Thoracic aorta (tissue), 2 donors: ENCODE measurements at places on chromosomes 7 and 10.

DNA sequence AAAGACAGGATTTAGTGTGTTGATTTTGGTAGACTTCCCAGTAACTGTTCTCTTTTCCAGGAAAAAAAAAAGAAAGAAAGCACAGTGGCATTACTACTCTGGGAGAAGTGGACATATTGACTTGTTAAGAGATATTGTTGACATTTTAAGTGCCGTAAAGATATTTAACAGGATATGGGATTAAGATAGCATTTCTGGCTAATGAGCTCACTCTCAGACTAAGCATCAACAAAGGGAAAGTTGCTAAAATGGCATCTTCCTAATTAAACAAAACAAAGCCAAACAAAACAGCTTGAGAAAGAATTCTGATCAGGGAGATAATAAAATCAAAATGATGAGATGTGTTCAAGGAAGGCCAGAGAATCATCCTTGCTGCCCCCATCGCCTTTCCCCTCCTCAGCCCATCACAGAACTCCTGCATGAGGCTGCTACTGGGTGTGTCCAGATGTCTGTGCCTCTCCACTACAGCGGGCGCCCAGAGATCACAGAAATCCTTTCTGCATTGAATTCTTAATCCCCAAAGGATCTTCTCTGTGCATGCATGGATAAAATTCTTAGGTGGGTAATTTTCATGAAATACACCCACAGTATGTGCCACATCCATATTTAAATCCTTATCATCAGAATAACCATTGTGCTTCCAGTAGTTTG is 270.5 kb downstream of the POU6F2 start:
- no peak for DNase-seq

DNA sequence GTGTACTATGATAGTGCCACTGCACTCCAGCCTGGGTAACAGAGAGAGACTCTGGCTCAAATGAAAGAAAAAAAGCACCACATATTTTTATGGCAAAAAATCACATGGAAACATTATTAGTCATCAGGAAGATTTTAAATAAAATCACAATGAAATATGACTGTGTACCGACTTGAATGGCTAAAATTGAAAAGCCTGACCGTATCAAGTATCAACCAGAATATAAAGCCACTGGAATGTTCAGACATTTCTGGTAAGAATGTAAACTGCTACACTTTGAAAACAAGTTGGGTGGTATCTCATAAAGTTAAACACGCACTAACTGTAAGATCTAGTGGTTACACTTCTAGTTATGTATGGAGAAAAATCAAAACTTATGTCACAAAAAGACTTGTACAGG is 306.7 kb upstream of the MBL2 start:
- no peak for DNase-seq

DNA sequence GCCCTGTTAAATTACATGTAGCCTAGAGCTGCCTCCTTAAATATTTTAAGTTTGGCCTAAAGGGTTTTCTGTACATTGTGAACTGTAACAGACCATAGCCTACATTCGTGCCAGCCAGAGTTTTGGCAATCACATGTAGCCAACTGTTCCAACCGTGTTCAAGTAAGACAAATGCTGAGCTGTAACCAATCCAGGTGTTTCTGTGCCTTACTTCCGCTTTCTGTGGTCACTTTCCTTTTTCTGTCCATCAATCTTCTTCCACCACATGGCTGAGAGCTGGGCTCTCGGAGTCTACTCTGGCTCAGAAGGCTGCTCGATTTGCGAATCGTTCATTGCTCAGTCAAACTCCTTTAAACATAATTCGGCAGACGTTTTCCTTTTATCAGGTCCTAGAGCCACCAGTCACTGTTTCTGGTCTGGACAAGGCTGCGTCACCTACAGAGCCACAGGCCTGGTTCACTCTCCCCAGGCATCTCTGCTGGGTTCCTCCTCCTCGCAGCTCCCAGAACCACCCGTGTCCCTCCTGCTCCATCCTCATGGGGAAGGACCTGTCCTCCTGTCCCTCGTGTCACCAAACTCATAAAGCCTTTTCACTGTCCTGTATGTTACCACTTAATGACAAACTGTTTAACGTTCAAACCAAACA is 158.0 kb upstream of the RHEB start:
- no peak for DNase-seq

- DNase-seq = no peak
Observed at GRCh38 chr7:128446306-128446705, 9.4 kb upstream of the HILPDA start.

- DNase-seq = no peak
Observed at GRCh38 chr10:122128357-122128756, 139.4 kb downstream of the TACC2 start.

DNA sequence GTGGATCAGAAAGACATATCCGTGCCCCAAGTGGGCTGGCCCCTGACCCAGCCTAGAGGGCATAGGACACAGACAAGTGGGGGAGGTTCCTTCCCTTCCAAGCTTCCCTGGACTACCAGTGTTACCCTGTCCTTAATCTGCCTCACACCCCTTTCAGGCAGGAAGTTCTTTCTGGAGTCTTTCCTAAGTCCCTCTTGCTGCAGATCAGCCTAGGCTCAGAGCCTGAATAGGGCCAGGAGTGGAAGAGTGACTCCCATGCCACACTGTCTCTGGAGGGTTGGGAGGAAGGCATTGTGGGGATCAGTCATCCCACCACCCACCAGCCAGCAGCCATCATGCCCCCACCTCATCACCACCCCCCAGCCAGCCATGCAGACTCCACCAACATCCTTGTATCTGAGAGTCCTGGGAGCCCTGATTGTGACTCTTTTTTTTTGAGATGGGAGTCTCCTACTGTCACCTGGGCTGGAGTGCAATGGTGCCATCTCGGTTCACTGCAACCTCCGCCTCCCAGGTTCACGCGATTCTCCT is 22.6 kb downstream of the POLL start:
- no peak for DNase-seq

DNA sequence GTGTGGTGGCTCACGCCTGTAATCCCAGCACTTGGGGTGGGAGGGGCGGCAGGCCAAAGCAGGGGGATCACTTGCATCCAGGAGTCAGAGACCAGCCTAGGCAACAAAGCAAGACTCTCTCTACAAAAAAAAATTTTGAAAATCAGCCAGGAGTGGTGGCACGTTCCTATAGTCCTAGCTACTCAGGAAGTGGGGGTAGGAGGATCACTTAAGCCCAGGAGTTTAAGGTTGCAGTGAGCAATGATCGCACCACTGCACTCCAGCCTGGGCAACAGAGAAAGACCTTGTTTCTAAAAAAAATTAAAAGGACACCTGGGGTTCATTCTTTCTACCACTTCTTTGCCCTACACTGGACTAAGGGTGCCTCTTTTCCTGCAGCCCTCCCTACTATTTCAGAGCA is 15.1 kb downstream of the WAPL start:
- DNase-seq = no peak

DNA sequence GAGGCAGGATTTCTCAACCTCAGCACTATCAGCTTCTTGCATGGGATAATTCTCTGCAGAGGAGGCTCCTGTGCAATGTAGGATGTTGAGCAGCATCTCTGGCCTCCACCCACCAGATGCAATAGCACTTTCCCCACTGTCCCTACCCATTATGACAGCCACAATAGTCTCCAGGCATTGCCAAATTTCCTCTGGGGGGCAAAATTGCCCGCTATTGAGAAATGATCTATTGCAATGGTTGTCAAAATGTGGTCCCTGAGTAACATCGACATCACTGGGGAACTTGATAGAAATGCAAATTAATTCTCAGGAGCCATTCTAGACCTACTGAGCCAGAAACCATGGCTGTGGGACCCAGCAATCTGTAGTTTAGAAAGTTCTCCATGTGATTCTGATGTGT is 7.0 kb downstream of the KCNK18 start:
- no peak for DNase-seq

DNA sequence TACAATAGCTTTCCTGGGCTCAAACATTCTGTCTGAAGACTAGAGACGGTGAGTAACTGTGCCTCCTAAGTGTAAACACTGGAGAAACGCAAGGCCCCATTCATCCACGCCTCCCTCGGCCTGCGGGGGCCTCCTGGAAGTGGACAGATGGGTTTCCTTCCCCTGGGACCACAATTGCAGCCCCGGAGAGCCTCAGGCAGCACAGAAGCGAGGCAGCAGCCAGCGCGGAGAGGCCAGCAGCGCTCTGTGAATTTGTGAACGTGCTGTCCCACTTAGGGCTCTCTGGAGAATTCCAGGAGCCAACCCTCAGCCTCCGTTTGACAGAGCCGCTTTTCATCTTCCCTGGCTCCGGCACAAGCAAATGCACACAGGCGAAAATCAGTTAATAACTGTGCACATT is 23.2 kb upstream of the CALN1 start:
- DNase-seq = no peak
